ENCODE measurements at places on chromosomes 1 and 21. TPM values are rescaled to one million over a fixed set of nuclear protein-coding genes. Genes with fewer than 3 reads are reported as not detected.

DNA sequence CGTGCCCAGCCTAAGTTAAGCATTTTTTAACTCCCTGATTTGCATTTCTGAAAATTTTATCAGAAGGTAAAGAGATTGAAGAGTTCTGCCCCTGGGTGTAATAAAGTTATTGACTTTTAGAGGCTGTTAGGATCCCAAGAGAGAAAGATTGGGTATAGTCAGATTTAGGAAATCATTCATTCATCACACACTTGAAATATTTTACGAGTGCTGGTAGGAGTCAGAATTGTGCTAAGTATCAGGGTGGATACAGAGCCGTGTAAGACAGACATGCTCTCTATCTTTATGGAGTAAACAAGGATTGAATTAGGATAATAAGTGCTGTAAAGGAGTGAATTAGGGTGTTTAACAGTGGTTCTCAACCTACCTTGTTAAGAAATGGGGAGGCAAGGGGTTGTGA is 3.0 kb downstream of the SZT2 start:
- DNase-seq, result no peak
- no peaks in the 10 kb centered on the region for H3K27me3 ChIP-seq
- peaks cover 24% of the 10 kb centered on the region for H3K4me1 ChIP-seq
- no peaks in the 10 kb centered on the region for H3K36me3 ChIP-seq
- no peak overlapping the region for H3K4me3 ChIP-seq

- H3K27me3 ChIP-seq, result no peaks in the 10 kb centered on the region
- no peaks in the 10 kb centered on the region for H3K36me3 ChIP-seq
- H3K4me3 ChIP-seq, result no peak overlapping the region
- no peak for DNase-seq
These were observed 109.7 kb downstream of the TGFB2 start for GRCh38 chr1:218454700-218455282.

Gene TMPRSS15
- total RNA-seq, result 0.34 TPM

DNA sequence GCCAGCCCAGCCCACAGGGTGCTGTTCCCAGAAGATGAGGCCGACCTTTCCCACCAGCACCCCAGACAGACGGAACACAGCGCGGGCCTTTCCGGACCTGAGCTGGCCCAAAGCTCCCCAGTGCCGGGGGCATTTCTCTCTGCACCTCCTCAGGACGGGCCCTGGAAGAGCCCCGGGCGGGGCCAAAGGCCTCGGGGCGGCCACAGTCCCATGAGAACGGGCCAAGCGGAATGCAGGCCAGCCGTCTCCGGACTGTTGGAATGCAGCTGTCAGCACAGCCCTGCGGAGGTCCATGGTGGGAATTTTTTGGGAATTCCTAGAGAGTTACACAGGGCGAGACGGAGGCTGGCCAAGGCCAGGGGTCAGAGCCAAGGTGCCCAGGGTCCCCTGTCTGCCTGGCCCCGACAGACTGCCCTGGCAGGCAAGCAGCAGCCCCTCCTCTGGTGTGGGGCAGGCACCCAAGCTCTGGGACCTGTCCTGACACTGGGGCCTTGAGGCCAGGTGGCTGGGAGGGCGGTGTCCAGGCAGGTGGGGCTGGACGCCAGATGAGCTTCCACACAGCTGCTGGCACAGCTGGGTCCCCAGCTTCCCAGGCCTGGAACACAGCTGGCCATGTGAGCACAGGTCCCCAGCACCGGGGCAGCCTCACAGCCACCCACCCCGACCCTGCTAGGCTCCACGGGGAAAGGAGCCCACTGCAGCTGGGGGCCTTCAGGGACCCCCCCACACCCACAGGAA is 63.0 kb downstream of the MEGF6 start:
- no peaks in the 10 kb centered on the region for H3K27me3 ChIP-seq
- peaks cover 20% of the 10 kb centered on the region for H3K4me1 ChIP-seq
- no peak overlapping the region for H3K4me3 ChIP-seq
- no peaks in the 10 kb centered on the region for H3K36me3 ChIP-seq
- DNase-seq, result no peak

DNA sequence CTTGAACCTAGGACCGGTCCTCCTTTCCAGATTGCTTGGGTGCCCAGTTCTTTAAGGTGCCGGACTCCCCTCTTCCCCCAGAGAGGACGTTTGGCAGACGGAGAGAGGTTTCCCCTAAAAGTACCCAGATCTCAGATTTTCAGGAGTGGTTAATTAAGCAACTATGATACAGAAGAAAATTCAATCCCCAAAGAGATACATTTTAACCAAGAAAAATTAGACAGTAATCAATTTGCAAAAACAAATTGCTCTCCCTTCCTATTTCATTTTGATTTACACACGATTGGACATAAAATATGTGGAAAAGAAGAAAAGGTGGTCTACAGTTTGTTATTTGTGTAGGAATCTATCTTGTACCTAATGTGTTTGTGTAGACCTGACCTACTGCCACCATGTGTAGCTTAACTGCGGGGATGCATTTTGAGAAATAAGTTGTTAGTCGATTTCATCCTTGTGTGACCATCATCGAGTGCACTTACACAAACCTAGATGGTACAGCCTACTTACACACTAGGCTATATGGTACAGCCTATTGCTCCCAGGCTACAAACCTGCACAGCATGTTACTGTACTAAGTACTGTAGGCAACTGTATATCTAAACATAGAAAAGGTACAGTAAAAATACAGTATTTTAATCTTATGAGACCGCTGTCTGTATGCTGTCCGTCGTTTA is 755 bp downstream of the RPAP2 start:
- DNase-seq, result no peak
- peak overlapping the region; percentile 84 for H3K4me3 ChIP-seq
- no peaks in the 10 kb centered on the region for H3K27me3 ChIP-seq
- H3K36me3 ChIP-seq, result no peaks in the 10 kb centered on the region
- no peaks in the 10 kb centered on the region for H3K4me1 ChIP-seq
- H3K27ac ChIP-seq, result peak overlapping the region; percentile 97

DNA sequence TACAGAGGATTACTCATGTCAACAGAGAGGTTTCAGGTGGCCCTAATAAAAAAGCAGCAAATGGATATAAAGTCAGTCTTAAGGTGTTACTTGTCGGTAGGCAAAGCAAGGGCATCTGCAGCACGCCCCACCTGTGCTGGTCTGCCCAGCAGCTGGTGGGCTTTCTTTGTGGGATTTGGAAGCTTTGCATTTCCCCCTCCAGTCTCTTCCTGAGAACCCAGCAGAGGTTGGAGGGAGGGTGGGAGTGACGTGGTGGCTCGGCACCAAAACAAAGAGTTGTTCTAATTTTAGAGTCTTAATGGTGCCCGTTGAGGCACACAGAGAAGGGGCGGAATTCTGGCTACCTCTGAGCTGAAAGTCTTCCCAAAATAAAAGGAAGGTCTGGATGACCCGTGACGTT is 4.8 kb upstream of the PCBP3 start:
- H3K27ac ChIP-seq, result no peak overlapping the region
- H3K4me3 ChIP-seq, result no peak overlapping the region
- no peak for DNase-seq
- no peaks in the 10 kb centered on the region for H3K4me1 ChIP-seq
- H3K27me3 ChIP-seq, result no peaks in the 10 kb centered on the region

- no peak overlapping the region for H3K27ac ChIP-seq
- DNase-seq, result no peak
- H3K27me3 ChIP-seq, result no peaks in the 10 kb centered on the region
- H3K4me3 ChIP-seq, result no peak overlapping the region
These were observed 9.0 kb downstream of the TMEM200B start for GRCh38 chr1:29114654-29115053.

DNA sequence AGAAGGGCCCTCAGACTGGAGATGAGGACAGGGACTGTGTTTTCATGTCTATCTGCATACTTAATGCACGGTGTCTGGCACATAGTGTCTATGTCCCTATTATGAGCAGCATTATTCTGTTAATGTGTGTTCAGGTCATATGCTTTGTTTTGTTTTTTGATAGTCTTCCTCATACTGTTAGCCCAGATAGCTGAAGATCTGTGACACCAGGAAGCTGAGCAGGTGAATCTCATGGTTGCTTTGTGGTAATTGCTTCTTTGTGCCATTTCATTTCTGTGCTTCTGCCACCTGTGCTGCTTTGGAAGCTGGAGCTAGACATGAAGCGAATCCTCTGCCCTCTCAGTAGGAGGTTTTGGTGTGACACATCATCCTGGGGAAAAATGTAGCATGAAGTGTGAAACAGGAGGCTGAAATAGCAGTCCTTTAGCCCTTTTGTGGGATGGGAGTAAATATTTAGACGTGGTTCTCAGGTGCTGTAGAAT is 15.8 kb downstream of the SMAP2 start:
- no peak overlapping the region for H3K4me3 ChIP-seq
- no peaks in the 10 kb centered on the region for H3K36me3 ChIP-seq
- DNase-seq, result no peak
- H3K27me3 ChIP-seq, result no peaks in the 10 kb centered on the region

DNA sequence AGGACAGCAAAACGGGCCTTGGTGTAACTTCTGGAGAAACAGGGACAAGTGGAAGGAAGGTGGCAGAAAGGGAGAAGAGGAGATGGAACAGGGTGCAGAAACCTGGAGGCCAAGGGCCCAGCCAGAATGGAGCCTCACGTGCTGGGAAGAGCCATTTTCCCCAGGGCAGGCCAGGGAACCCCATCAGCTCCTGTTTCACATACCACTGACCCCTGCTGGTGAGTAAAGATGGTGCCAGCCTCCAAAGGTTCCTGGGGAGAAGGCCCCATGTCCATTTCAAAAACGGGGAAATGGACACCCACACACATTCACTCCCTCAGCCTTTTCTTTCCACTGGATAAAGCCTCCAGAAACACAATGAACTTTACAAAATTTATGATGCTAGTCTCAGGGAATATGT is 57.6 kb upstream of the JUN start:
- H3K4me1 ChIP-seq, result no peaks in the 10 kb centered on the region
- no peaks in the 10 kb centered on the region for H3K27me3 ChIP-seq
- DNase-seq, result no peak
- H3K4me3 ChIP-seq, result no peak overlapping the region

- no peak for DNase-seq
- H3K4me1 ChIP-seq, result no peaks in the 10 kb centered on the region
- H3K4me3 ChIP-seq, result no peak overlapping the region
- H3K27me3 ChIP-seq, result no peaks in the 10 kb centered on the region
- H3K27ac ChIP-seq, result no peak overlapping the region
These were observed 102.6 kb upstream of the RRP15 start for GRCh38 chr1:218182455-218182854.

GRCh38 chr1:109535971-109536491 is 3.6 kb upstream of the GPR61 start:
- no peaks in the 10 kb centered on the region for H3K36me3 ChIP-seq
- H3K4me1 ChIP-seq, result no peaks in the 10 kb centered on the region
- no peak overlapping the region for H3K27ac ChIP-seq
- H3K4me3 ChIP-seq, result no peak overlapping the region

DNA sequence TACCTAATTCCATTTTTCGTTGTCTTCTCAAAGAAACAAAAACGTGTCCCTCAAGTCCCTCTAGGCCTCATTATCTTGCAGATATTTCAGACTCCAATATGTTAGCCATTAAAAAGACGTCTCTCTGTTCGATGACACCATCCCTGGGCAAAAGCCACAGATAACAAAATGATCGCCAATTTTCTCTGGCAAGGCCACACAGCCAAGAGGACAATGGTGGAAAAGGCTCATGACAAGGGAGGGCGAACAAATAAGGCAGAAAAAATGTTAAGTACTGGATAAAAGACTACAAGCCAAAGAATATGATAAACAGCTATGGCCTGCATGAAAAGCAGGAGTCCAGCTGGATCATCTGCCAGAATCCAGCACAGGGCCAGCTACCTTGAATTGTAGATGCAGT is 82.9 kb downstream of the TBX15 start:
- no peak for DNase-seq
- no peaks in the 10 kb centered on the region for H3K27me3 ChIP-seq
- H3K4me3 ChIP-seq, result no peak overlapping the region
- no peaks in the 10 kb centered on the region for H3K4me1 ChIP-seq
- no peaks in the 10 kb centered on the region for H3K36me3 ChIP-seq
- H3K27ac ChIP-seq, result no peak overlapping the region

DNA sequence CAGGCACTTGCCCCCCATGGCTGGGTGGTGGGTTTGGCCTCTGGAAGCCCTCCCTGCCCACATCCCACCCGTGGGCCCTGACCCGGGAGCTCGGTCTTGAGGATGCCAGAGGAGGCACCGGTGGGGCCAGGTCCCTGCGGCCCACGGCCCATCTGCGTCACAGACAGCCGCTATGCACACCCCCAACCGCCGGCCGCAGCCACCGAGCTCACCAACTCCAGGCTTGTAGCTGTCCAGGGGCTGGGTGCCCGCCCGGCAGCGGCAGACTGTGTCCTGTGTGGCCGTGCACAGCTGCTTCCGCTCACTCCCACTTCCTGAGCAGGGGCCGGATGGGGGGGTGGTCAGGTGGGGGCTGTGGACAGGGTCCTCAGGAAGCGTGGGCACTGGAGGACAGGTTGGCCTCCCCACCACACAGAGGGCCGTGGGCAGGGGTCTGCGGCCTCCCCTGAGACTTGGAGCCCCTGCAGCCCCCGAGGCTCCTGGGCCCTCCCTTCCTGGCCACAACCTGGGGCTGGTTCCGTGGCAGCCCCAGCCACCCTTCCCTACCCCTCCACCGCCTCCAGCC is 1.1 kb downstream of the TNFRSF4 start:
- no peak for DNase-seq
- H3K36me3 ChIP-seq, result no peaks in the 10 kb centered on the region
- H3K27ac ChIP-seq, result no peak overlapping the region
- peak overlapping the region; percentile 12 for H3K4me3 ChIP-seq
- H3K4me1 ChIP-seq, result no peaks in the 10 kb centered on the region
- no peaks in the 10 kb centered on the region for H3K27me3 ChIP-seq

Gene PCP4L1
- 10.1 TPM for total RNA-seq

GRCh38 chr1:221839321-221839720 is 97.4 kb upstream of the DUSP10 start:
- DNase-seq, result no peak
- H3K4me1 ChIP-seq, result no peaks in the 10 kb centered on the region

- no peaks in the 10 kb centered on the region for H3K36me3 ChIP-seq
- no peaks in the 10 kb centered on the region for H3K4me1 ChIP-seq
- no peak for DNase-seq
- H3K27ac ChIP-seq, result no peak overlapping the region
- no peak overlapping the region for H3K4me3 ChIP-seq
- no peaks in the 10 kb centered on the region for H3K27me3 ChIP-seq
These were observed 159.2 kb downstream of the APP start for GRCh38 chr21:26011292-26011940.

GRCh38 chr1:159892944-159893343 is 7.0 kb downstream of the CFAP45 start:
- no peak overlapping the region for H3K4me3 ChIP-seq
- no peak overlapping the region for H3K27ac ChIP-seq
- DNase-seq, result no peak
- H3K36me3 ChIP-seq, result no peaks in the 10 kb centered on the region
- H3K27me3 ChIP-seq, result no peaks in the 10 kb centered on the region
- H3K4me1 ChIP-seq, result no peaks in the 10 kb centered on the region

GRCh38 chr1:44624268-44624901 is 49.9 kb downstream of the TMEM53 start:
- H3K27ac ChIP-seq, result no peak overlapping the region
- H3K36me3 ChIP-seq, result no peaks in the 10 kb centered on the region
- H3K27me3 ChIP-seq, result no peaks in the 10 kb centered on the region
- no peak overlapping the region for H3K4me3 ChIP-seq
- H3K4me1 ChIP-seq, result no peaks in the 10 kb centered on the region

Data from prostate gland (tissue), 2 donors.